ENCODE measurements at places on chromosomes 4 and X. TPM values are rescaled to one million over a fixed set of nuclear protein-coding genes. Genes with fewer than 3 reads are reported as not detected.

DNA sequence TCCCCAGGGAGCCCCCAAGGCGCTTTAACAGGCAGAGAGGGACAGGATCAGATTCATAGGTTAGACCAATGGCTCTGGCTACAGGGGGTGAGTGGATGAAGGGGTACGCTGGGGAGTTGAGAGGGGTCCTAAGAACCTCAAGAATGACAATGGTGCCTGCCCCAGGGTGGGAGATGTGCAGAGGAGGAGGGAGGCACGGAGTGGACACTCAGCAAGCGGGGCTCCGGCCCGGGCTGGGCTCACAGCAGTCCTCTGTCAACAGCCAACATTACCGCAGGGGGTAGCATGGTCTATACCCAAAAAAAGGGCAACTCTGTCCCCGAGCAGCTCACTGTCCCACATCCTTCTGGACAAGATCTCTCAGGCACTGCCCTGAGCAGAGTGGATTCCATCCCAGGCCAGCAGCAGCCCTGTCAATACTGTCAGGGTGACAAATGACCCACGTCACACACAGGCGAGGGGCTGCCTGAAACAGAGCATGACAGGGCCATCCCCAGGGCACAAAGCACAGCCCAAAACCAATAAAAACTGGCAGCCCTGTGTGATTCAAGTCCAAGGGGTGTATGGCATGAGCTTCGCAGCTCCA, 47.7 kb upstream of the PPP2R2C start:
- no peak for DNase-seq

- DNase-seq = no peak
These were observed 5.4 kb upstream of the NAA15 start for GRCh38 chr4:139295942-139296299.

DNA sequence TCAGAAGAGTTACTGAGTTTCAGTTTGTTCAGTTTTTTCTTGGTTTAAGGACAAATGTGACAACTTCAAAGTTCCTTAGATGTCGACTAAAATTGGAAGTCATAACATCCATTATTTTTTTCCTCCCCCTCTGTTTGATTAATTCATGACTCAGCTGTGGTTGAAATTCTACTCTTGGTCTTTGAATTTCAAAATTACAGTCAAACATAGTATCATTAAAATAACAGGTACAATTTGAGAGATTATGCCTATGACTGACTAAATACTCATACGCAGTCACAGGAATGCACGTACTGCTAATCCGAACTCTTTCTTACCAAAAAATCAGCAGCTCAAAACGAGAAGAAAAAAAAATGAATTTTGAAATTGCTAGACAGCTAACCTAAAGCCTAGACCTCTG, 1434.8 kb downstream of the RAPGEF2 start:
- no peak for DNase-seq

GRCh38 chr4:87313756-87314155, 8.9 kb downstream of the HSD17B13 start:
- DNase-seq = no peak

Gene MAPK10
- 0.20 TPM for total RNA-seq

Gene SPIN2A
- total RNA-seq = 1.2 TPM

- DNase-seq = no peak
These were observed at the start of gene GPR50 for GRCh38 chrX:151176231-151176750. TSS of gene GPR50 (plus strand) at chrX:151176584. CDS start at chrX:151176722, 138 bp downstream.

DNA sequence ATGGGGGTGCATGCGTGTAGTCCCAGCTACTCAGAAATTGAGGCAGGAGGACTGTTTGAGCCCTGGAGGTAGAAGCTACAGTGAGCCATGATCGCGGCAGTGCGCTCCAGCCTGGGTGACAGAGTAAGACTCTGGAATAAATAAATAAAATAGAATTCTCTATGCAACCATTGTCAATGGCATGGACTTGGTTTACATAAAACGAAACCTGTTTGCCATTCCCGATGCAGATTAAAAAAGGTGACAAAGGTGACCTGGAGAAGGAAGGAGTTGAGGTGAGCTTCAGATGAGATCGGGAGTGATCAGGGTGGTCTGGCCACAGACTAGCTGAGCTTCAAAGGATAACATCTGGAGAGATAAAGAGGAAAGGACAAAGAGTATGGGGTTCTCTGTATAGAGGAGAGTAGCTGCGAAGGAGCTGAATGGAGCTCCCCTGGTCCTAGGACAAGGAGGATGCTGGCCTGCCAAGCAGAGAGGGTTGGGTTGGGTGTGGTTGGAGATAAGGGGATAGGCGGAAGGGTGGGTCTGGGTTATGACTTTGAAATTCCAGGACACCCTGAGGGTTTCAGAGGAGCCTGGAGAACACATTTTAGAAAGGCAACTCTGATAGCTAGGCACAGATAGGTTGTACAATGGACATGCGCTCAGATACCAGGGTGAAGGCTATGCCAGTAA, 98.6 kb downstream of the RBM47 start:
- no peak for DNase-seq

Gene ARMCX5
- 12.4 TPM for total RNA-seq

Gene DDX53
- not detected for total RNA-seq

Gene CABS1
- total RNA-seq = not detected

Gene KLHL8
- 12.6 TPM for total RNA-seq

Gene BRS3
- total RNA-seq = not detected

- DNase-seq = no peak
These were observed 77.0 kb upstream of the STX18 start for GRCh38 chr4:4618847-4619246.

DNA sequence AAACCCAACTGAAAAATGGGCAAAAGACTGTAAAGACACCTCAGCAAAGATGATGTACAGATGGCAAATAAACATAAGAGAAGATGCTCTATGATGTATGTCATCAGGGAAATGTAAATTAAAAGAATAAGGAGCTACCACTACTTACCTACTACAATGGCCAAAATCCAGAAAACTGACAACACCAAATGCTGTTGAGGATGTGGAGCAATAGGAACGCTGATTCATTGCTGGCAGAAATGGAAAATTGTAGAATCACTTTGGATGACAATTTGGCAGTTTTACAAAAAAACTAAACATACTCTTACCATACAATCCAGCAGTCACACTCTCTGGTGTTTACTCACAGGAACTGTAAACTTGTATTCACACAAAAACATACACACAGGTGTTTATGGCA, 222.3 kb upstream of the LDB2 start:
- DNase-seq = no peak

GRCh38 chrX:118861338-118861737, 37.7 kb downstream of the ZCCHC12 start:
- DNase-seq = no peak

DNA sequence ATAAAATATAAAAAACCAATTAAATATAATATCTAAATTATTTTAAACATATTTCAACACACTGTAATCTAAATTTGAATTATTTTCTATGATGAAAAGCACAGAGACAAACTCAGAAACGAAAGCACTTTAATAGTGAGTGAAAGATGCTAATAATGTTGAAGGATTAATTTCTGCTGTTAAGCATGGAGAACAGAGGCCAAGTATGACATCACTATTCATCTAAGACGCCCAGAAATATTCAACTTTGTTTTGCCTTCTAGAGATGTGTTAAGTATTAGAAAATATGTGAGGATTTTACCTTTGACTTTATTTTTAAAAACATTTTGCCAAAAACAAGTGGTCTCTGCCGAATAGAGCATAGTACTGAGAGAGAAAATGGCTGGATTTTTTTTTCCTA, 19.3 kb downstream of the ARHGEF6 start:
- no peak for DNase-seq

Gene ADGRL3
- not detected for total RNA-seq

GRCh38 chr4:37852376-37852775, 25.9 kb downstream of the PGM2 start:
- DNase-seq = no peak

- no peak for DNase-seq
These were observed 80.8 kb upstream of the BMPR1B start for GRCh38 chr4:94676970-94677369.

DNA sequence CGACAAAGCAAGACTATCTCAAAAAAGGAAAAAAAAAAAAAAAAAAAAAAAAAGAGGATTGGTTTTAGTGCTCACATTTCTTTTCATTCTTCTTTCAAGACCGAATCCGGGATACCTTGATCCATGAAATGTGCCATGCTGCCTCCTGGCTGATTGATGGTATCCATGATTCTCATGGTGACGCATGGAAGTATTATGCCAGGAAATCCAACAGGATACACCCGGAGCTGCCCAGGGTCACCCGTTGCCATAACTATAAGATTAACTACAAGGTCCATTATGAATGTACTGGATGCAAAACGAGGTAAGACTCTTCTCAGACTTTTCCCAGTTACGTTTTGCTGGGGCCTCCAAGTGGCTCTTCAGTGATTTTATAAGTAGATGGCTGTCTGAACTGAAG, 6.1 kb downstream of the CXCR3 start:
- DNase-seq = no peak

Gene BEX5
- total RNA-seq = 0.61 TPM

Gene ATP8A1
- total RNA-seq = 35.6 TPM

- DNase-seq = no peak
These were observed 727.8 kb downstream of the GRID2 start for GRCh38 chr4:93031431-93032098.

DNA sequence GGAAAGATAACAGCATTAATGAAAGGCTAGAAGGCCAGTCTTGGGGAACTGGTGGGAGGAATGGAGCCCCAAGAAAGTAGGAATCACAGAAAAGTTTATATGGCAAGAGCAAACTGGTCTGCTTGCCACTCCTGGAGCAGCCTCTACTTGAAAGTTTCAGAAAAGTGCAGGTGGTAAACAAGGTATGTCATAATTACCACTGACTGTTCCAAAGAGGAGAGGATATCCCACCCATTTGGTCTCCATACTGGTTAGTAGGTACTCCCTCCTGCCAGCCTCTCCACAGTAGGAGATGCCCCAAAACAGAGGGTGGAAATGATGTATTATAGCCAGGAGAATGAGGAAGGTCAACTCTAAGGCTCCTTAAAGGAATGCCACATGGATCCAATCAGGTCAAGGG, 145.1 kb downstream of the INPP4B start:
- DNase-seq = no peak

DNA sequence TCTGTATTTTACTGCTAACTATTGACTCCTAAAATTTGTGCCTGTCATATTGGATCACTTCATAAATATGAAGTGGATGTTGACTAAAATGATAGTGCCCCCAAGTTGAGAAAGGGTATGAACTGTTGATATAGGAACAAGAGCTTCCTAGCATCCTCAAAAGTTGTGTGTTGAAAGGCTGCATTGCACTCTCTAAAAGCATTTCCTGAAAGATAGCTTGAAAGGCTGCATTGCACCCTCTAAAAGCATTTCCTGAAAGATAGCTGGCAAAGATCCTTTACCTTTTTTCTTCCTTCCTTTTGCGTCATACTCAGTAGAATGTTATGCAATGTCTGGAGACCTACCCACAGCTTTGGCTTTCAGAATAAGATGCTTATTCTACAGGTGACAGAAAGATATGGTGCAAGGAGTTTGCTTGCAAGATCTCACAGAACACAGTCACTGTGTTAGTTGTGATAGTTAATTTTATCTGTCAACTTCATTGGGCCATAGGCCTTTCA, 274.6 kb upstream of the GALNTL6 start:
- DNase-seq = no peak

Gene IQCM
- total RNA-seq = not detected

- no peak for DNase-seq
These were observed 24.4 kb upstream of the RP2 start for GRCh38 chrX:46812445-46812844.

DNA sequence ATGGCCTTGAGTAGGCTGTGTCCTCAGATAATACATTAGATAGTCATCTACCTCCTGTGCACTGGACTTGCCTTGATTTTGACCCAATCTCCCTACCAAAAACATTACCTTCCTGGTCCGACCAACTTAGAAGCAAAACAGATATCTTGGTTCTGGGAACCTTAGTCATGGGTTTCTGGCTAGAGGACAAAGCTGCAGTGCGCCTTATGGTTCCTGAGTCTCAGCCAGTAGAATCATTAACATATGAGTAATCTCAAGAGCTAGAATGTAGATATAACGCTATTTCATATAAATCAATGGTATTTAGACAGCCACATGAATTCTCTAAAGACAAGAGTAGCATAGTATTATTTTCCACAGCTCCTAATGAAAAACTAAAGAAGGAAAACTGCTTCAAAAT, 83.1 kb downstream of the GRIA3 start:
- no peak for DNase-seq

- no peak for DNase-seq
These were observed 150.5 kb upstream of the WDR1 start for GRCh38 chr4:10267066-10267465.

DNA sequence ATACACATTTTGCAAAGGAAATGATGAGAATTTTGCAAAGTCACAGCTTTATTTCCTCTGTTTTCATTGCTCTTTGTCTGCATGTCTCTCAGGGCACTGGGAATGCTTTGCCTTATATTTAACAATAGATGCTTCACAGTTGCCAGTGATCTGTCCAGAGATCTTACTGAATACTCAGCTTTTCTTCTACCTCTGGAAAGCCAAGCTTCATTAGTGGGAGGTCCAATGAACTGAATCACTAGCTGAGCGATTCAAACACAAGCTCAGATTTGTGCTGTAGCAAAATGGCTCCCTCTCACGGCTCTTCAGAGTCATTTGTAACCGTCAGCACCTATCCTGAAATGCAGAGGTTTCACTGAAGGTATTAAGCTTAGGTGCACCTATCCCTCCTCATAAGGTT, 138.9 kb downstream of the DCLK2 start:
- no peak for DNase-seq

DNA sequence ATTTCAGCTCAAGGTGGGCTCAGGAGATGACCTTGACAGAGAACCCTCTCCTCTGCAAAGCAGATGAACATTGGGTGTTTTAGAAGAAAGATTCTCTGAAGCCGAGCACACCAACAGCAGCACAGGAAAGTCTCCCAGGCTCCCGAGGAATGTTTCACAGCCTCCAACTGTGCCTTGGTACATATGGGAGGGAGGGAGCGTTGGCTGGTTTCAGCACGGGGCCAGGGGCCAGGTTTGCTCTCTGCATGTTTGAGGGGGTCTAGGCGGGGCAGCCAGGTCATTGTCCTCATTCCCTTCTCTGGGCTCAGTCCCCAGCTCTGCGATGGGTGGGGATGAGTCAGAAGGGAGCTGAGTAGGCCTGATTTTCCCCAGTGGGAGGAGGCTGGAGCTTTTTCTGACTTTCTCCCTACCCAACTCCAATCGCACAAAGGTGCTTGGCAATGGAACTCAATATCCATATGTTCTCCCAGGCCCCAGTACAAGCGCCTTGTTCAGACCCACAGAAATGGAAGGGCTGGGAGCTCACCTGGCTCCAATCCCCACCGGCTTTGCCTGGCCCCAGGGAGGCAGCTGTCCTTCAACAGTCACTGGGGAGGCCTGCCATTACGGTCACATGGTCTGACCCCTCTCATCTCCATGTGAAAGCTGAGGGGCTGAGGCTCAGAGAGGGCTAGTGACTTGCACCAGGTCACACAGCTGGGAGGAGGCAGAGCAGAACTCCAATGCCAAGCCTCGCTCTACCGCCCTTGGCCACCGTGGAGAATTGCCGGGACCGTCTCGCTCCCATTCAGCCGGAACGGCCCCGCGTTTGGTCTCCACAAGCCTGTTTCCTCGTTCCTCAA, 108.4 kb upstream of the AFAP1 start:
- DNase-seq = no peak
